ENCODE measurements at places on chromosomes 4 and X.

GRCh38 chr4:151485541-151486131 is 76.7 kb downstream of the FHIP1A start:
- DNase-seq, result no peak

- DNase-seq, result no peak
These were observed 1.2 kb upstream of the PHKA2 start for GRCh38 chrX:18985186-18985435.

- DNase-seq, result no peak
These were observed 714 bp downstream of the RTL3 start for GRCh38 chrX:78658414-78658813.

DNA sequence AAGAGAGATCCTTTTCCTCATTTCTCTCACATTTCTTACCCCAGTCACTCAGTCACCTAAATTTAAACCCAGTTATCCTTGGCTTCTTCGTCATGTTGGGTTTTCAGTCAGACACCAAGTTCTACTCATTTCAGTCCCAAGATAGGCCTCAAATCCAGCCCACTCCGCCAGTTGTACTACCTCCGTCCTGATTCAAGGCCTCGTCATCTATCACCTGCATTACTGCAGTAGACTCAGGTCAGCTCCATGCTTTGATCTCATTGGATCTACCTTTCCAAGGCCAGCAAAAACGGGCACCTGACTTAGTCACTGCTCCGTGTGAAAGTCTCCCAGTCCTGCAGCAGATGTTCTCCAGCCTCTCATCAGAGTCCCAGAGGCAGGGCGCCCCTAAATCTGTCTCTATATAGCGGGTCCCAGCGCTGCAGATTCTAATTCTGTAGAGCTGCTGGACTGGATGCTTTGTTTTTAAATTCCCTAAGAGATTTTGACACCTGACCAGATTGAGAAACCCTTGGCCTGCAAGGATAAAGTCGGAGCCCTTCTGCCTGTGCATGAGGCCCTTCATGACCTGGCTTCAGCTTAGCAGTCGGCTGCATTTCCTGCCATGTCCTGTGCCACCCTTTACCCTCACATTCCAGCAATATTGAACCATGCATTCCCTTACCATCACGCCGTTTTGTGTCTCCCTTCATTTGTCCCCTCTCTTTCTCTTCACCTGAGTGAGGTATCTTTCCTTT is 53.7 kb downstream of the ZFX start:
- no peak for DNase-seq

DNA sequence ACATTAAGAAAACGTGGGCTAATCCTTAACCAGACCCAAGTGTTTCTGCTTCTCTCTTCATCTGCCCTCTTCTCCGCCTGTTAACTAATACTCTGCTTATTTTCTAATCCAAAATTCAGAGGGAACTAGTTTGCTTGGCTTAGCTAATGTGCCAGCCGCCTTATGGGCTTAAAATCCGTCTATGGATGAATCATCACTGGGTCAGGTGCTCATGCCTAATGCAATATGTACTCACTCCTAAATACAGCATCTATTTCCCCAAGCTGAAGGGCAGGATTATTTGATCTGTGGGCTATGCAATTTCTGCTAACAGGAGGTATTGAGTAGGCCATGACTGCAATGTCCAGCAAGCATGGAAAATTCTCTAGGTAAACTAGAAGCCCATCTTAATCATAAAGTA is 12.4 kb downstream of the DYNLT3 start:
- DNase-seq, result no peak

- DNase-seq, result no peak
These were observed 105.4 kb upstream of the GRXCR1 start for GRCh38 chr4:42787079-42787463.

- no peak for DNase-seq
These were observed 637 bp downstream of the AMER1 start for GRCh38 chrX:64204701-64205440.

- no peak for DNase-seq
These were observed 17.1 kb upstream of the TMEM150C start for GRCh38 chr4:82578935-82579334.

- DNase-seq, result peak; percentile 4
These were observed 178.8 kb downstream of the SNCA start for GRCh38 chr4:89657931-89658700.

DNA sequence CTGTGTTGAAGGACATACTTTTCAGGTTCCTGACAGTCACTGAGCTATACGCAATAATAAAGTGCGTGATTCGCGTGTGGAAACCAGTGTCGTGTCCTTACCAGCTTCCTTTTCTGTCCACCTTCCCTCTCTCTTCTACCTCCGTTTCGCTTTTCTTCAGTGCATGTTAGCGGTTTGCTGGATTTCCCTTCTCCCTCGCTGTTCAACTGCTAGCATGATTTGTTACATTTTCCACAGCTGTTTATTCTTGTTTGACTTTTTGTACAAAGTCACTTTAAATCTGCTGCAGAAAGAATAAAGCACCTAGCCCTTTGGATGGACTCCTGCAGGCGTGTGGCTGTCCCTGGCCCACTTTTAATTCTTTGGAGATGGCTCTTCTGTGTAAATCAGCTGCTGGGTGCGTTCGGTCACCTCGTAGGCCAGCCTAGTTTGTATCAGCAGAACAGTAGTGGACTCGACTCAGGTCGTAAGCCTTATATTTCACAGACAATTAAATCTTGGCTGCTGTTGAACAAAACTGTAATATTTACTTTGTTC is 8.9 kb upstream of the HAND2 start:
- DNase-seq, result peak; percentile 59

GRCh38 chrX:77875372-77875771 is 19.9 kb downstream of the MAGT1 start:
- DNase-seq, result no peak

DNA sequence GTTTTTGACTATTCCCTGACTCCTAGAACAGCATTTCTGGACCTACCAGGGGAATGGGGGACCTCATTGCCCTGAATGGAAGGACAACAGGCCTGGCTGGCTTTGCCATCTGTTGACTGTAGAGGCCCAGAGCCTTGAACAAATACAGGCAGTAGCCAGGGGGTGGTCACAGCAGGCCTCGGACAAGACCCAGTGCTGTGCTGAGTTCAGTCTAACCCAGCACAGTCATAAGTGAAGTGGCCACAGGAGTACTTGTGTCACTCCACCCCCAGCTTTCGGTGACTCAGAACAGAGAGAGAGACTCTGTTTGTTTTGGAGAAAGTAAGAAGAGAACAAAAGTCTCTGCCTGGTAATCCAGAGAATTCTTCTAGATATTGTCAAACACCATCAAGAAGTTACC is 310.0 kb downstream of the PRR32 start:
- no peak for DNase-seq

DNA sequence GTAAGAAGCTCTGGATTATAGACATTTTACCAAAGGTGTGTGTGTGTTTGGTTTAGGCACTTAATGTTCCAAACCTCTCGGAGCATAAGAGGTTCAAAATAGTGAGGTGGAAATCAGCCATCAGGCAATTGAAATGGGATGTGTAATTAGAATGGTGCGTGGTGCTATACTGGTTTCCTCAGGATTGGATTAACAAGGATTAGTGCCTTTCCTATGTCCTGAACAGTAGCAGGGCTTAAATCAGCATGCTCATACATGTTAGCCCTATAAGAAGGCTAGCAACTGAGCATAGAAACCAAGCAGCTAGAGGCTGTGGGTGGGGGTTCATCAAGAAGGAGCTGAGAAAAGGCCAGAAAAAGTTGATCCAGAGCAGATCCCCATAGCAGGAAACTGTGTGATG is 256.8 kb upstream of the CXXC4 start:
- DNase-seq, result no peak

DNA sequence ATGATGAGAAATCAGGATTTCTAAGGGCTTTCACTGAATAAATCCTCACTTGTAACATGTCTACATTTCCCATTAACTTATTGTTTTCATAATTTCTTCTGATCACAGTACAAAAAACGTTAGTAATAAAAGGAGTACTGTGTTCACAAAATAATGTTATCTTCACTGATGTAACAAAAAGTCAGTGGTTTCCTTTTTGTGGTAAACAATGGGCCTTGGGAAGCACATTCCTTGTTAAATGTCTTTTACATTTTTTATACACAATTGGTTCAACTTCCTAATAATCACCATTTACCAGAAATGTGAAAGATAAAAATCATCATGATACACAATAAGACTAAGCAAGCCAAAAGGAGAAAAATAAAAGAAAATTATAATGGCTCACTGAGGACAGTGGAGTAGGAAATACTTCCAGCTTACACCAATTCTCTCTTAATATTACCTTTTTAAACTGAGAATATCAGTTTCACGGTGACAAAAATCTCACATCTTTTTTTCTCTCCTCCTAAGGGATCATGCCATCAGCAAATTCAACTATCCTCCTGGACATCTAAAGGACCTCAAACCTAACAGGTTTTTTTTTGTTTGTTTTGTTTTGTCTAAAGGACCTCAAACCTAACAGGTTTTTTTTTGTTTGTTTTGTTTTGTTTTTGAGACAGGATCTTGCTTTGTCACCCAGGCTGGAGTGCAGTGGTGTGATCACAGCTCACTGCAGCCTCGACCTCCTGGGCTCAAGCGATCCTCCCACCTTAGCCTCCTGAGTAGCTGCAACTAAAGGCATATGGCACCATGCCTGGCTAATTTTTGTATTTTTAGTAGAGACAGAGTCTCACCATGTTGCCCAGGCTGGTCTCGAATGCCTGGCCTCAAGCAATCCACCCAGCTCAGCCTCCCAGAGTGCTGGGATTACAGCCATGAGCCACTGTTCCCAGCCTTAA is 57.3 kb downstream of the FRYL start:
- DNase-seq, result no peak

- no peak for DNase-seq
These were observed 40.5 kb downstream of the FRYL start for GRCh38 chr4:48739560-48740019.

GRCh38 chrX:12304261-12304660 is 166.0 kb downstream of the FRMPD4 start:
- DNase-seq, result no peak

GRCh38 chr4:3330707-3331106 is 37.9 kb downstream of the RGS12 start:
- DNase-seq, result no peak

- DNase-seq, result no peak
These were observed 111.5 kb downstream of the AFAP1 start for GRCh38 chr4:7828011-7828720.

GRCh38 chr4:177107288-177107921 is 202.3 kb upstream of the NEIL3 start:
- no peak for DNase-seq

DNA sequence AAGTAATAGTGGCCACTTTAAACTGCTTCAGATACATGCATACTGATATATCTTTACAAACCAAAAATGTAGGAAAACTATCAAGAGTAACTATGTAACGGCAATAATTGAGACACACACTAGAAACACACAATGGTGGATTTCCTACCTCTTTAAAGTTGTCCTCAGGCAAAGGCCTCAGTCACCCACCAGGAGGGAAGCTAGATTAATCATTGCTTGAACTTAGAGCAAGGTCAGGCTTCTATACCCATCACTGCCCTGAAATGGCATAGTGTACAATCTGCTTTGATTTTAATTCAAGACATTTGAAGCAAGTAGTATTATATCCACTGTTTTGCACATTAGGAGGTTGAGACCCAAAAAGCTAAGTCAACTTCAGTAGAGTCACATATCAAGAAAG is 110.9 kb downstream of the AREG start:
- no peak for DNase-seq

GRCh38 chrX:78330540-78330939 is 3.1 kb upstream of the CYSLTR1 start:
- no peak for DNase-seq

GRCh38 chr4:47750788-47751187 is 87.1 kb downstream of the CORIN start:
- DNase-seq, result no peak

GRCh38 chrX:119618439-119618838 is 12.2 kb upstream of the NKRF start:
- DNase-seq, result no peak

DNA sequence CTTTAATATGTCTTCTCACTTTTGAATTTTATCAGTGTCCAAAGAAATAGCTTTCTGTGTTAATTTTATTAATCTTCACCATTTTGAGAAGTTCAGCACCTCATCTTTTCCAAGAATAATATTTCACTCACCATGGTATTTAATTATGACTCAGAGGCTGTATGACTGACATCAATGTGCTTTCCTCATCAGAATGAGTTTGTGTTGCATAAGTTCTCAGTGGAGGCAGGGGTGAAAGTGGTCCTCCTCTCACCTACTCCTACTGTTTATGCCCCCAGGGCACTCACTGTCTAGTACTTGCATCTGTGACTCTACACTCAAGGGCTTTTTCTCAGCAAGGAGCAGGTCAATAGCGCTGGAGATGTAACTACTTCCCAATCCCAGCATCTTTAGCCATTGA is 905.3 kb upstream of the INTU start:
- DNase-seq, result no peak

DNA sequence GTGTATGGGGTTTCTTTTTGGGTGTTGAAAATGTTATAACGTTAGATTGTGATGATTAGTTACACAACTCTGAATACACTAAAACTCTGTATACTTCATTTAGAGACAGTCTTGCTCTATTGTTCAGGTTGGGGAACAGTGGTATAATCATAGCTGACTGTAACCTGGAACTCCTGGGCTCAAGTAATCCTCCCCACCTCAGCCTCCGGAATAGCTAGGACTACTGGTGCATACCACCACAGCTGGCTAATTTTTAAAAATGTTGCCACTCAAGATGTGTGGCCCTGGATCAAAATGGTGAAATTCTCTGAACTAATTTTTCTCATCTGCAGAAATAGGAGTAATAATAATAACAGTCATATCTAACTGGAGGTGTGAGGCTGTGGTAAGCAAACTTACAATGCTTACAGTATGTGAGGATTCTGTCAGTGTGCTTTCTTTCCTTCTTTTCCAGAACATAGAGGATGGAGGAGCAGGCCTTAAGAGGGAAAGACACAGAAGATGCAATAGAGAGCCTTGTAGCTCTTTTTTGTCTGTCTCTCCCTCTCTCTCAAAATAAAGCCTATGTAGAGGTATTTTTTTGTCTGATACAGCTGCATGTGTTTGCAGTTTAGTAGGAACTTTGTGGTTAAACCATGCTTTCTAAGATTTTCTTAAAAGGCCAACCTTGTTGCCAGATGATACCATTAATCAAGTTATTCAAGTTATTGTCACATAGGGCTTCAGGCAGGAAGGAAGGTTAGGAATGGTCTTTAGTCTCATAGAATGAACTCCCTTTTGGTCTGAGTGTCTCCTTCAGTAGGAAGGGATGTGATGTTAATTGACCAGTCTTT is 7.5 kb downstream of the ADD1 start:
- no peak for DNase-seq

DNA sequence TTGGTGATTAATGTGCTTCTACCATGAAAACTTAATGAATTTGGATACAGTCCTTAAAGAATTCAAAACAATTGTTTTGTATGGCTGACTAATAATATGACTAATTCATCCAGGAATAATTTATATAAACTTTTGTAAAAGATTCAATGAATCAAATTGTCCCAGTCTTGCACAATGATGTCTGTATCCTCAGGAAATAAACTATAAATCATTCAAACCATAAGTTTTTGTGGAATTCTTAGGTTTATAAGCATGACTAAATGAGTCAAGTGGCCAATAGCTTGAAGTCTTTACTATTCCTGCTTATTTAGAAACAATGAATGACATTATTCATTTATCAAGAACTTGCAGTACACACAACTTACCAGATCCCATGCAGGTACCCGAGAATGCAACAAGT is 935.0 kb upstream of the INTU start:
- no peak for DNase-seq

Data from NCI-H748 treated with DMSO at 0.1 percent for 48 hours (cell line).